ENCODE measurements at places on chromosomes 13 and 19.

- no peak for DNase-seq
Measured at GRCh38 chr13:38417727-38418126, 68.1 kb downstream of the UFM1 start.

- no peak for DNase-seq
Measured at GRCh38 chr13:86193281-86193680, 394.1 kb upstream of the SLITRK6 start.

DNA sequence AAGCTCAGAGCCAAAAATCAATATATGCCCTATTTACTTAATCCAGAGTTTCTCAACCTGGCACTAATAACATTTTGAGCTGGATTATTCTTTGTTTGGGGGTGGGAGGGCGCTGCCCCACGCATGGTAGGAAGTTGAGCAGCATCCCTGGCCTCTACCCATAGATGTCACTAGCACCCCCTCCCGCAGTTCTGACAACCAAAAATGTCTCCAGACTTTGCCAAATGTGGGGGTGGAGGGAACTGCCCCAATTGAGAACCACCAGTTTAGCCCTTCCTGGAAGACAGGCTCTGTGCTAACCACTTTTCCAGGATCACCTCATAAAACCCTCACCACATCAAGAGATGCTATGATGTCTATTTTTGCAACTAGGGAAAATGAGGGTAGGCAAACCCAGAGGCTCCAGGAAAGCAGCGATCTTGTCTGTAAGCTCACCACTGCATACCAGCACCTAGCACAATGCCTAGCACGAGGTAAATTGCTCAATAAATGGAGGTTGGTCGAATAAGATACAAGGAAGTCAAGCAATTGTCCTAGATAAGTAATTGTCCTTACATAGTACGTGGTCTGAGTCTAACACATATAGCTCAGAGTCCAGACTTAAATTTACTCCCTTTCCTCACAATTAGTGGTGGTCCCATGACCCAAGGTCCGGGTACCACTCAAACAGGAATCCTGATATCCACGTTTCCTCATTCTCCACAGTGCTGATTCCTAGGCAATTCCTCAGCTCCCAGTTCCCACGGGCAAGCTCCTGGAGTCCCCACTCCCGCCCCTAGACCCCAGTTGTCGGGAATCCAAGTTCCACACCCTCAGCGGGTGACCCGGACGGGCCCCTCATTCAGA lies 892 bp downstream of the TRIR start:
- peak; percentile 78 for DNase-seq

DNA sequence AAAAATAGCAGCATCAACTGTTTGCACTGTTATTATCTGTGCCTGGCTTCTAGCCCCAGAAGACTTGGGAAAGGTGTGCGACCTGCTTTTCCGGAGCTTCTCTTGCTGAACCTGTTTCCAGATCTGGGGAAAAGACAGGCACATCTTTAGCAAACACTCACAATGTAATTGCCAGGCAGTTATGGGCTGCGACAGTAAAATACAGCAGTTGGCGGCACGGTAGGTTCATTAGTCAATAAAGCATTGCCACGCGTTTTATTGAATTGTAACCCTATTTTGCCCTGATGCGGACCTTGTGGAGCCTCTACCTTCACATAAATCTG lies 223.7 kb upstream of the TSHZ3 start:
- DNase-seq = no peak

- peak; percentile 53 for DNase-seq
Measured at GRCh38 chr19:35260694-35261304, 8.0 kb upstream of the USF2 start.

DNA sequence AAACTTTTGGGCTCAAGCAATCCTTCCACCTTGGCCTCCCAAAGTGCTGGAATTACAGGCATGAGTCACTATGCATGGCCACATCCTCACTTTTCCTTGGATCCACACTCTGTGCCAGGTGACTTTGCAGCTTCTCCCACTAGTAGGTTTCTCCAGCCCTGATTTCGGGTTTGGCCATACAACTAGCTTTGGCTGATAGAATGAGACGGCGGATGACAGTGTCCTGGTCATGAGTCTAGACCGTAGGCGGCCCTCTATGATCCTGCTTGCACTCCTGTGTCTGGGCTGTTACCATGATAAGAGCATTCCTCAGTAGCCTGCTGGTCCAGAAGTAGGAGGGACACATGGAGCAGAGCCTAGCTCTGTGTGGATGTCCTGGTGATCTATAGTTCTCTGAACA lies 112.5 kb upstream of the KL start:
- DNase-seq = no peak

- DNase-seq = no peak
Measured at GRCh38 chr13:102970542-102970941, 95.7 kb downstream of the SLC10A2 start.

DNA sequence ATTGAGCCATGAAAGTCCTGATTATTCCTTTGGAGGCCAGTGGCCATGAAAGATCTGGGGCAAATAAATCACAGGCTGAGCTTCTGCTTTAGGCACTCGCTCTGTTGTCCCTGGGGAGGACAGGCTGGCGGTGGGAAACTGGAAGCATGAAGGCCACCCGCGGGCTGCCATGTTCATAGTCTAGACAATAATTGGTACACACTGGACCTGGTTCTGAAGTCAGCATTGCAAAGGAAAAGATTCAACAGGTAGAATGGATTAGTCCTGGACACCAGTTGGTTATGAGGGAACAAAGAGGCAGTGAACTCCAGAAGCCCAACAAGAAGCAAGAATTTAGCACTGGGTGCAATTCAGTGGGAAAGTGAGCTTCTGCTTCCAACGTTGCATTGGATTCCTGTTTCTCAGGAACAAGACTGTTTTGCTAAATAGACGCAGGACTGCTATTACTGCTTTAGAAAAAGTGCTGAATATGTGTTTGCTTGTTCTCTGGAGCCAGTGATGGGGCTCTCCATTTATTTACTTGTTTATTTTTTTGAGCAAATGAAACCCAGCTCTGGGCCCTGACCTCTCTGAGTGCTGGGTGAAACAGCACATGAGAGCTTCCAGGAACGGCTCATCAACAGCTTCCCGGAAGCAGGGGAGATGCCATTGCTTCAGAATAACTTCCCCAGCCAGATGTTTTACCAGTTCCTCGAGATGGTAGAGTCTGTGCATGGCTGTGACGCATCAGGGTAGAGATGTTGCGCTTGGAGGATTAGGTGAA lies 336.4 kb downstream of the ZNF536 start:
- DNase-seq = no peak

GRCh38 chr19:52397310-52398080 lies at the start of gene ZNF528:
ZNF528 (plus strand) TSS chr19:52397849; CDS start chr19:52402014, 4,165 bp downstream.
- peak; percentile 98 for DNase-seq

DNA sequence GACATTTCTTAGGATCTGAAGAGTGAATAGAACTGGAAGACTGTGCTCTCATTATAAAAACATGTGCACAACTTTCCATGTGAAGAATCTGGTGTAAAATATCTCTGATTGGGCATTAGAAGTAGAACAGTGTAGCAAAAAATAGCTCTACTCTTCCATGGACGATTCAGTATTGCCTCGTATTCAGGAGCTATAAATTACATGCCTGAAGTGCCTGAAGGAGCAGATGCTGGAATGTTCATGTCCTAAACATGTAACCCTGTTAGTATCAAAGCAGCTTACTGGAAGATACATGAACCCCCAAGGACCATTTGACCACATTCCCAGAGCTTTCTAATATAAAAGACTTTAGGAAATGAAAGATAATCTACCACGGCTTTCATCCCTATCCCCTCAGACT lies 528.9 kb downstream of the DACH1 start:
- DNase-seq = no peak

GRCh38 chr13:26681036-26681435 lies 79.5 kb downstream of the GPR12 start:
- no peak for DNase-seq

GRCh38 chr13:97333983-97334382 lies 100.0 kb upstream of the RAP2A start:
- DNase-seq = no peak

GRCh38 chr13:73966331-73966730 lies 167.9 kb downstream of the KLF12 start:
- no peak for DNase-seq

DNA sequence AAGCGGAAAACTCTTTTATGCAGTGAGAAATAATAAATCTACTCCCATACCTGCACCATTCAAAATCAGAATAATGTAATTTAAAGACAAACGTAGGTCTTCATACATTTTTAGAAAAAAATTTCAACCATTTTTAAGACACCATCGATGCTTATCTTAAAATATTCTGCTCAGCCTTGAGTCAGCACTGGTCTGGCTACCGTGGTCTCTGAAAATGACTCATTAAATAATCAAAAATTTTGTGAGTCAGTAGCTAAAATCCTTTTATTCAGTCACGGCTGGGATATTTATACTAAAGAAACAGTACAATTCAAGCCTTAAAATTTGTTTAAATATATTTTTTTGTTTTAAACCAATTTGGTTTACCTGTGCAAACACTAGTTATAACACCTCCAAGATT lies 2862.8 kb upstream of the PCDH20 start:
- DNase-seq = no peak

DNA sequence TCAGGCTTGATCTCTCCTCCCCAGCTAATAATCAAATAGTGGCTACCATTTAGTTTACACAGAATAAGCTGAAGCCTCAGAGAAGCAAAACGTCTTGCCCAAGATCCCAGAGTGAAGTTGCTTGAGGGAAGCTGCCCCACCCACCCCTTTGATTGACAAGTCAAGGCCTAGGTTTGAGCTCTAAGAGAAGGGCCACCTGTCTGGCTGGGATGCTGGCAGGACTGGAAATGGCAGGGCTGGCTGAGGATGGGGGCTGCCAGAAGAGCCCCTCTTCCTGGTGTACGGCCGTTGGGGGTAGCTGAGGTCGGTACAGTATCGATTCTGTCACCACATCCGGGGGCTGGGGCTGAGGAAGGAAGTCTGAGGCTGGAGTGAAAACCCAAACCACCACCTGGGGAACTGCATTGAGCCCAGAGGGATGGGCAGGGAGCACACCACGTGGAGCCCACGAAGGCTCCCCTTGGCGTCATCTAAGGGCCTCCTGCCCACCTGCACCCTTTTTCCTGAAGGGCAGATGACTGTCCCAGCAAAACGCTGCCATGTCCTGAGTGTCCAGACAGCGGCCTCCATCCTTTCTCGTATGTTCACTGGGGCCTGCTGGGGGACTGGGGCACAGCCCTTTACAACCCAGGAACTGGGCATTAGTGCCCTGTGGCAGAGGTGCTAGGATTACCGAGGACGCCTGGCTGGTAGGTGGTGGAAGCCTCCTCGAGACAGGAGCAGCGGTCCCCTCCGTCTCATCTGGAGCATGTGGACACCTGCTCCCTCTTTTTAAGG lies 1.4 kb upstream of the PRKD2 start:
- peak; percentile 79 for DNase-seq

DNA sequence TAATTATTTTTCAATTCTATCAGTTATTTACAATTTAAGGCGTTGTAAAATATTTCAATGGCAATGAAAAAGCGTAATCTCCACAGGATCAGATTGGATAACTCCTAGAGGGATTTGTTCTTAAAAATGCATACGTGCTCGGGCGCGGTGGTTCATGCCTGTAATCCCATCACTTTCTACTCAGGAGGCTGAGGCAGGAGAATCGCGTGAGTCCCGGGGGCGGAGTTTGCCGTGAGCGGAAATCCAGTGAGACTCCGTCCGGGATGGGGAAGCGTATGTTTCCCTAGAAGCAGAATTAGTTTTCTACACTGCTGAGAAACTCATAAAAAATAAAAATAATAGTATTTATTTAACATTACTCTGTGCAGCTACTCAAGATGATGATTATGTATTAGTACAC lies 917.8 kb upstream of the PCDH20 start:
- no peak for DNase-seq

DNA sequence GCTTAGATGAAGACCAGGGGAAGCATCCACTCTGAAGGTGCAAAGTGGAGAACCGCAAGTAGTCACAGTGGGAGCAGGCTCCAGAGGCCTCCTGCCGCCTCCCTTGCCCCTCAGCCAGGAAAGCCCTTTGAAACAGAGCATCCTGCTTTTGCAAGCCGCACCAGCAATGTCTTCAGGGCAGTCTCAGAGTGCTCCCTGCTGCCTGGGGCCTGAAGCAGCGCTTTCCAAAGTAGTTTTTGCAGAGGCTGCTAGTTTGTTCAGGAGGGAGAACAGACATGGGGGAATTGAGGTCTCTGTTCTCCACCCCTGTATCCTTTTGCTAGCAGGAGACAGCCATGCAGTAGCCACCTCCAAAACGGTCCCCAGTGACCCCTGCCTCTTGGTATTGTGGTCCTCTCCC lies 15.8 kb upstream of the POP4 start:
- DNase-seq = no peak

DNA sequence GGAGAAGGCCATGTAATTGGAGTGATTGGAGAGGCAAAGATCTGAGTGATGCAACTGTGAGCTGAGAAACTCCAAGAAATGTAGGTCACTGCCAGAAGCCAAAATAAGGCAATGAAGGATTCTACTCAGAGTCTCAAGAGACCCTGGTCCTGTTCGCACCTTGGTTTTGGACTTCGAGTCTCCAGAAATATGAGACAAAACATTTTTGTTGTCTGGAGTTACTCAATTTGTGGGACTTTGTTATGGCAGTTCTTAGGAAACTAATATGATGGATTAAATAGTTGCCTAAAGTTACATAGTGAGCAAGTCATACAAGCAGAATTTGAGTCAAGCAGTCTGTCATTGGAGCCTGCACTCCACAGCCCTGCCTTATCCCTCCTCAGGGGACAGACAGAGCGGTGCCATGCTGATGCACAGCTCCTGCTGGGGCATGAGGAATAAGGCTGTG lies 104.2 kb downstream of the ITGBL1 start:
- no peak for DNase-seq

GRCh38 chr13:29435125-29435911 lies 160.2 kb downstream of the SLC7A1 start:
- DNase-seq = no peak

DNA sequence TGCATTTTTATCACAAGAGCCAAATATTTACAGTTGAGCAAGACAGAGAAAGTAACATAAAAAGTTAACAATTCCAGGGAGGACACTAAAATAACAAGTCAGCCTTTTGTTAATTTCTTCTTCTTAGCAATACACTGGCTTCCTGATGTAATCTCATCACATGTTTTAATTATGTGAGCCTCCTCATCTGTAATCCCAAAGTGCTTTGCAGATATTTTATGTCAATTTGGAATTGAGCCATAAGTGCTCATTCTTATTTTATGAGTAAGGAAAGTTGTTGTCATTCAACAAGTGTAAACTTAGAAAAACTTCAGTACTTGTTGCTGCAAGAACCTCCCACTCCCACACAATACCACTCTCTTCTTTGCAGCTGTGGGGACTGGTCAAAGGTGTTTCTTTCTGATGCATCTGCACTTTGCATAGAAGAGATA lies 223.6 kb downstream of the GPC6 start:
- no peak for DNase-seq

DNA sequence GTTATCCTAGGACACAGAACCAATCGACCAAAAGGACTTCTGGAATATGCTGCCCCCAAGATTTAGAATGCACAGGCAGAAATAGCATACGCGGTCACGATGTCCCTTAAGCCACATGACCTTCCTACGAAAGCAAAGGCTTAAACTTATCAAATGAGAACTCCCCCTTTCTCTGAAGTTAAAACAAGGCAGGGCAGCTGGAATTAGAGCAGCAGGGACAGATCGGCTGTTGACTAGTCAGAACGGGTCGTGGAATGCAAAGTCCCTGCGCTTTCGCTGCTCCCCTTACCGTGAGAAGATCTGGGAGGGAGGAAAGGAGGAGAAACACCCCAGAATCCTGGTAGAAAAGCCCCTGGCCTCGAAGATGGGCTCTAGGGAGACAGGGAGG lies 799 bp upstream of the USPL1 start:
- no peak for DNase-seq
